GM10248 (cell line): ENCODE measurements at places on chromosomes 7 and 10.

GRCh38 chr10:106775127-106775526, 389.4 kb downstream of the SORCS1 start:
- no peak for DNase-seq

- DNase-seq = no peak
These were observed 997.0 kb downstream of the GATA3 start for GRCh38 chr10:9051328-9051974.

DNA sequence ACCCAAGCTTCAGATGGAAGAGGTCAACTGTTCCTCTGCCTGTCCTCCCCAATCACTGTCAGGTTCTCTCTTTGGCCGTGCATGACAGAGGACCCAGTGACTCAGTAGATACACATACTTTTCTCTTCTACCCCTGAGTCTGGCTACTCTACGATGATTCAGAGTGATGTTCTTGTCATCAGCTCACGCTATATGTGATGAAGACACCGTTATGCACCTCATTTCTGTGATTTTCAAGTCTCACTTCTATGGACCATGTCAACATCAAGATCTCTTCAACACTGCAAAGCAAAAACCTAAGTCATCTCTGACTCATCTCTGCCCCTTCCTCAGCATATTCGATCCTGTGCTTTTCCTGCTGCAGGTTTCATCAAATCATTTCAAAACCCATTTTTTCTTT, 76.6 kb upstream of the DGKI start:
- DNase-seq = no peak

DNA sequence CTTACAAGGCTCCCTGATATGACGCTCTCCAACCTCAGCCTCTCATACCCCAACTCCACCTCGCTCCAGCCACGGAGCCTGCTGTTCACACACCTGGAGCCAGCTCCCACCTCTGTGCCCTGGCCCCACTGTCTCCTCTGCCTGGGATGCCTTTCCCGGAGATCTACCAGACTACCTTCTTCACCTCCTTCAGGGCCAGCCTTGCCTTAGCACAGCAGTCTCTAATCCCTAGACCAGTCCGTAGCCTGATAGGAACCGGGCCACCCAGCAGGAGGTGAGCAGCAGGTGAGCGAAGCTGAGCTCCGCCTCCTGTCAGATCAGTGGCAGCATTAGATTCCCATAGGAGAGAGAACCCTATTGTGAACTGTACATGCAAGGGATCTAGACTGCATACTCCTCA, 23.2 kb upstream of the SMURF1 start:
- no peak for DNase-seq

GRCh38 chr10:111593578-111593977, 516.7 kb downstream of the ADRA2A start:
- DNase-seq = no peak
